ENCODE measurements at places on chromosomes 5 and 9.
A peak's percentile ranks its signal among the peaks of the same experiment; 100 is the strongest.

DNA sequence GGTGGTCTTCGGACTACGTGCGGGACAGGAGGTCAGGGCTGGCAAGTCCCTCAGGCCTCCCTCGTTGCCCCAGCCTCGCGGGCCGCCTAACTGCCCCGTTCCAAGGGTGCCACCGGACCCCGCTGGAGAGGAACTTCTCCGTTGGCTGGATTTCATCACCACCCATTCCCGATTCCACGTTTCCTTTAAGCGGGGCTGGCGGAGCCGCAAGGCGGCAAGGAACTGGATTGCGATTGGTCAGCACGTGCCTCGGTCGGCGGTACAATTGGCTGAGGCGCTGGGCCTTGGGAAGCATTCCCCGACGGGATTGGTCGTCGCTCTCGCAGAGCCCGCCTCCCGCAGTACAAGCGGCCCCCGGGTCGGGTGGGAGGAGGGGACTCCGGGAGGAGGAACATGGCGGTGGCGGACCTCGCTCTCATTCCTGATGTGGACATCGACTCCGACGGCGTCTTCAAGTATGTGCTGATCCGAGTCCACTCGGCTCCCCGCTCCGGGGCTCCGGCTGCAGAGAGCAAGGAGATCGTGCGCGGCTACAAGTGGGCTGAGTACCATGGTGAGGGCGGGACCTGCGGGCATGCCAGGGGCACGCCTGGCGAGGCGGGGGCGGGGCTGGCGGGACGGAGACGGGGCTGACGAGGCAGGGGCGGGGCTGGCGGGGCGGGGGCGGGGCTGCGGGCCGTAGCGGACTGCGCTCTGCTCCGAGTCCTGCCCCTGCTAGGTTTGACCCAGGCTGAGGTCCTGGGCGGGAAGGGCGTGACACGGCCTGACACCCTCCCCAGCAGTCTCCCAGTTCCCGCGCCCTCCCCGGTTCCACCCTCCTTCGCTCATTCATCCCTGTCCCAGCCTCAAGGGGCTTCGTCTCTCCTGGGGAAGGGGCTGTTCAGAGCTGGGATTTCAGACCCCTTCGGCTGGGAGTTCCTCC is at the start of gene PHPT1:
Gene PHPT1 (plus strand): TSS at position 372 of the 922 bp plus-strand sequence. CDS start 22 bp downstream, at position 394.
- peak; percentile 98 for DNase-seq

DNA sequence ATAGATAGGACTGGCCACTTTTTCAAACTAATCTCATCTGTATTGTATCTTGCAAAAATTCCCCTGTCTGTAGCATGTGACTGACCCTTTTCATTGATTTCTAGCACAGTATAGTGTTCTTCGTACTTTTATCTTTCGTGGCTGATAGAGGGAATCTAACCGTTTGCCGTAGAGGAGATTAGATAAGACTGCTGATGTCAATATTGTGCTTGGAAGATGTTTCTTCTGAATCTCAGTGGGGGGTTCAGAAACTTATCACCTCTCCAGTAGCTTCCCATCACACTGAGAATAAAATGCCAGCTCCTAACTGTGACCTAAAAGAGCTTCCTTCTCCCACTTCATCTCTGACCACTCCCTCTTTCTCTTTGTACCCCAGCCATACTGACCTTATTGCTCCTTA is 25.4 kb upstream of the ALDOB start:
- DNase-seq: no peak

GRCh38 chr5:57338068-57338867 is 144.3 kb downstream of the ACTBL2 start:
- DNase-seq: peak; percentile 31

- peak; percentile 58 for DNase-seq
These were observed 154.7 kb upstream of the RUSC2 start for GRCh38 chr9:35335164-35335563.

- no peak for DNase-seq
These were observed 9.2 kb upstream of the EGFL7 start for GRCh38 chr9:136653323-136654079.

DNA sequence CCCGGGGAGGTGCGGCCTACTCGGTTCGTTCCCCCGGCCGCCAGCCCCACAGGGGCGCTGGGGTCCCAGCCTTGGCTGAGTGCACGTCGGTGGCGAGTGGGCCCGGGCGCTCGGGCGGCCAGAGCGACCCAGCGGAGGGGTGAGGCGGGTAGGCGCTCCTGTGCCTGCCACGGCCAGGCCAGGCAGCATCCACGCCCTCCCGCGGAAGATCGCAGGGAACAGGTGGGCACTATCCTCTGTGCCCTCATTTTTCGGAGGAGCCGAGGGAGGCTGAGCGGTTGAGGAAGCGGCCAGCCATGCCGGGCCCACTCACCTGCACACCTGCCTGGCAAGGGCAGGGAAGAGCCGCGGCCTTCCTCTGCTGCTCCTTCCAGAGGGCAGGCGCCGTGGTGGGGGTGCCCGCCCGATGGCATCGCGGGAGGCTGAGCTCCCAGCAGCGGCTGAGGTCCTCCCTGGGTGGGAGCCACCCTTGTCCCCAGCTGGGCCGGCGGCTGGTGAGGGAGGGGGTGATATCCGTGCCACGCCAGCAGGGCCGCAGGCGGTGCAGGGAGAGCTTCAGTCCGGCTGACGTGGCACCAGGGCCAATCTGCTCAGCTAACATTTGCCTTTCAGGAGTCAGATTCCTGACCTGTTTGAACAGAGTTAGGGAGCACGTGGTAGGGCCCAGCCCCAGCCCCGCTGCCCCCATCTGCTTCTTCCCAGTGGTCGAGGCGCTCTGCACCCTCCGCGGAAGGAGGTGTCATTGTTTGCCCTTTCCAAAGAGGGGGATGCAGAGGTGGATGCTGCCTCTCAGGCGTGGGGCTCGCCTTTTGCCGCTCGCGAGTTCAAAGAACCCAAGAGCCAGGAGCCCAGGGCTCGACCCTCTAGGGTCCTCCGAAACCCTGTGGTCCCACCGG is 1.6 kb upstream of the SEC16A start:
- no peak for DNase-seq

DNA sequence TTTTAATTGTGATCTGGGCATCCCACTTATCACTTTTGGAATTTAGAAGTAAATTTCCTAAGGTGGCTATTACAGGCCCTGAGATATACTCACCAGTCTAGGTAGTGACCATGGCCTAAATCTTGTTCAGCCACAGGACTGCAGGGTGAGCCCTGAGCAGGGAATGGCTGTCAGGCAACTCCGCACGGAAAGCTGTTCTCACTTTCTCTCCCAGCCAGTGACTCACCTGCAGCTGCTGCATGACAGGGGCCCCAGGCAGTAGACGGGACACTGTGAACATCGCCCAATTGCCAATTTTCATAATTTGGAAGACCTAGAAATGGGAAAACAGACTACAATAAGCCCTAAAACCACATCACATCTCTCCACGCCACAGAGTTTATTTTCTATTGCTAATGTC is 69.6 kb upstream of the TAF1L start:
- peak; percentile 75 for DNase-seq

All from HT1080 (cell line).